ENCODE measurements at places on chromosomes 16 and 17. TPM values are rescaled to one million over a fixed set of nuclear protein-coding genes. Genes with fewer than 3 reads are reported as not detected.

GRCh38 chr17:15502369-15503112 is 35.1 kb upstream of the CDRT4 start:
- no peaks in the 10 kb centered on the region for H3K27me3 ChIP-seq
- peak overlapping the region; percentile 63 for H3K27ac ChIP-seq
- no peaks in the 10 kb centered on the region for H3K4me1 ChIP-seq
- H3K4me3 ChIP-seq = no peak overlapping the region
- peak; percentile 91 for DNase-seq

- H3K36me3 ChIP-seq = peaks cover 3% of the 10 kb centered on the region
- DNase-seq = no peak
- H3K27me3 ChIP-seq = no peaks in the 10 kb centered on the region
- no peak overlapping the region for H3K4me3 ChIP-seq
- no peaks in the 10 kb centered on the region for H3K4me1 ChIP-seq
- no peak overlapping the region for H3K27ac ChIP-seq
These were observed 8.8 kb downstream of the KIAA0513 start for GRCh38 chr16:85036236-85037049.

The HIC1 gene
- total RNA-seq = 30.0 TPM

DNA sequence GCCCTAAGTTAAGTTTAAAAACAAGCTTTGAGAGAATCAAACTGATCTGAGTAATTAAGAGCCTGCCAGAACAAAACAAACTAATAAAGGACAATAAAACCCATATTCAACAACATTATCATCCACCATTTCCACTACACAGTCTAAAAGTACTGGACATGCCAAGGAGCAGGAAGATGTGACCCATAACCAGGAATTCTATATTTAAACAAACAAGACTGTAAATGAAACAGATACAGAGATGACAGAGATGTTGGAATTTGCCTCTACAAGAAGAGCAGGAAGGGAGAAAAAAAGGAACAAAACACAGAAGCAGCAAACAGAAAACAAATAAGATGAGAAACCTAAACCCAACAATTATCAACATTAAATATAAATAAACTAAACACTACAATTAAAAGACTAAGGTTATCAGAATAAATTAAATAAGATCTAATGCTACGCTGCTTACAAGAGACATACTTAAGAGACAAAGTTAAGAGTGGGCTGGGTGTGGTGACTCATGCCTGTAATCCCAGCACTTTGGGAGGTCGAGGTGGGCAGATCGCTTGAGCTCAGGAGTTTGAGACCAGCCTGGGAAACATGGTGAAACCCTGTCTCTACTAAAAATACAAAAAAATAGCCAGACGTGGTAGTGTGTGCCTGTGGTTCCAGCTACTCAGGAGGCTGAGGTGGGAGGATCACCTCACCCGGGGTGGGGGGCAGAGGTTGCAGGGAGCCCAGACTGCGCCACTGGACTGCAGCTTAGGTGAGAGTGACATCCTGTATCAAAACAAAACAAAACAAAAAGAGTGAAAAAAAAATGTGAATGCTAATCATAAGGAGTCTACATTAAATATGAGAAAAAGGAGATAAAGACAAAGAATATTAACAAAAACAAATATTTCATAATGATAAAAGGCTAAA is 50.6 kb downstream of the CREBBP start:
- no peaks in the 10 kb centered on the region for H3K36me3 ChIP-seq
- no peaks in the 10 kb centered on the region for H3K27me3 ChIP-seq
- no peak overlapping the region for H3K27ac ChIP-seq
- DNase-seq = peak; percentile 35
- peaks cover 5% of the 10 kb centered on the region for H3K4me1 ChIP-seq

- H3K36me3 ChIP-seq = no peaks in the 10 kb centered on the region
- no peak overlapping the region for H3K4me3 ChIP-seq
- no peak overlapping the region for H3K27ac ChIP-seq
- H3K27me3 ChIP-seq = peaks cover 30% of the 10 kb centered on the region
- DNase-seq = no peak
These were observed 29.6 kb downstream of the MRM1 start for GRCh38 chr17:36631022-36631421.

- peaks cover 25% of the 10 kb centered on the region for H3K4me1 ChIP-seq
- peak overlapping the region; percentile 99 for H3K4me3 ChIP-seq
- DNase-seq = peak; percentile 57
- H3K27me3 ChIP-seq = no peaks in the 10 kb centered on the region
- H3K27ac ChIP-seq = peak overlapping the region; percentile 85
- peaks cover 11% of the 10 kb centered on the region for H3K36me3 ChIP-seq
These were observed 1.8 kb downstream of the SLC12A4 start for GRCh38 chr16:67966549-67967182.

The KCNG4 gene
- total RNA-seq = not detected

GRCh38 chr17:1422885-1423284 is 22.9 kb upstream of the YWHAE start:
- H3K4me1 ChIP-seq = peaks cover 12% of the 10 kb centered on the region
- H3K27ac ChIP-seq = peak overlapping the region; percentile 46
- peak; percentile 97 for DNase-seq
- H3K4me3 ChIP-seq = no peak overlapping the region

DNA sequence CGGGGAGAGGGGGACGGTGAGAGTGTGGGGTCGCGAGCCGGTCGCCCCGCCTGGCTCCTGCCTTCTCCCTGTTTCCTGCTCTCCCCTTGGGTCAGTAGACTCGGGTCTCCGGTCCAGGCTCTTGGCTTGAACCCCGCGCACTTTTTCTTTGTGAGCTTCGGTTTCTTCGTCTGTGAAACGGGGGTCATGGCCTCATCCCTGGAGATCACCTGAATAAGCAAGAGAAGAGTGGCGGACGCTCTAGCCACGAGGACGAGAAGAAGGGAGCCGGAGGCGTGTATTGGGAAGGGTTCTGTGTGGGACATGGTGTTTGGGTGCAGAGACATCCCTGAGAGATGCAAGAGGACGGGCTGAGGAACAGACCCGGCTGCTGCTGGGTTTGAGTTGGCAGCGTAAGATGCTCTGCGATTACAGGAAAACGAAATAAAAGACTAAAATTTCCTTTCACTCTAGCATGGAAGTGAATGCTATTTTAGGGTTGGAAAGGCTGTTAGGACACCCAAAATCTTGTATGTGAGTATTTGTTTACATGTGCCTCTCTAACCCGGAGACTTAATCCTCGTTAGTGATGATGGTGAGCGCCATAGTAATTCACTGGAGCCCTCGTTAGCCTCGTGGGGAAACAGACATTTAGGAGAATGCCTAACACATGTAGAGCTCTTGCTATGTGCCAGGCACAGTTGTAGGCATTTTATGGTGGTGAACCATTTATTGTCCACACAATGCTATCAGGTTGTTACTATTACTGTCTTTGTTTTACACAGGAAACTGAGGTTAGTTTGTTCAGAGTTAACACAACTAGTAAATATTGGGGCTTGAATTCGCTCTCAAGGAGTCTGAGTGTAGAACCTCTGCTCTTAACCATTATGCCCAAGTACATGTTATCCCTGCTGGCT is 646 bp downstream of the KIF22 start:
- no peaks in the 10 kb centered on the region for H3K4me1 ChIP-seq
- H3K27ac ChIP-seq = peak overlapping the region; percentile 60

DNA sequence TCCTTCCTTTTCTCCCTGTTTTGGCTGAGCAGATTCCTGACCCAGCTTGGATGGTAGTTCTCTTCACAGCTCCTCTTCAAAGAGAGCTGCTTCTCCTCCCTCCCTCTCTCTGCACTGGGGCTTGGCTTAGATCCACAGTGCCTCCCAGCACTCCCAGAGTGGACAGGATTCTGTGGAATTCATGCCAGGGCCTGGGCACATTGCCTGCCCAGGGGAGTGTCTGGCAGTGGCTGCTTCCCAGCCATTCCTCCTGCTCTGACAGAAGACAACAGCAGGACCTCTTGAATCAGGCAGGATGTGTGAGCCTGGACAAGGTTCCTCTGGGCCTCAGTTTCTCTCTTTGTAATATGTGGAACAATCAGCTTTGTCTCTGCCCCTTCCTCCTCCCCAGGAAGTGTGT is 4.5 kb upstream of the MMP28 start:
- no peak overlapping the region for H3K27ac ChIP-seq
- H3K27me3 ChIP-seq = peaks cover 41% of the 10 kb centered on the region
- no peak overlapping the region for H3K4me3 ChIP-seq
- H3K4me1 ChIP-seq = peaks cover under 1% of the 10 kb centered on the region
- DNase-seq = peak; percentile 64

All from fibroblast of lung (primary cell).